IMR-90 (cell line): ENCODE measurements at places on chromosomes 7 and 10. TPM values are rescaled to one million over a fixed set of nuclear protein-coding genes. Genes with fewer than 3 reads are reported as not detected.

Gene TRPV5
- not detected in 2 replicates for total RNA-seq

Gene ATG9B
- 0.18 TPM in 1 of 2 replicates, not detected in the other for total RNA-seq

Gene GBX1
- total RNA-seq, result not detected in 2 replicates

Gene GATA3
- under 0.01 TPM in 1 of 2 replicates, not detected in the other for total RNA-seq

Gene LRIT1
- not detected in 2 replicates for total RNA-seq

Gene GSTO2
- total RNA-seq, result 1.9 and 2.3 TPM in 2 replicates

Gene GPR15LG
- not detected in 2 replicates for total RNA-seq

Gene PTPRN2
- total RNA-seq, result under 0.01 TPM in 1 of 2 replicates, not detected in the other

Gene CEP41
- 11.1 and 12.2 TPM in 2 replicates for total RNA-seq

Gene ARF5
- 113 and 128 TPM in 2 replicates for total RNA-seq

Gene CALY
- total RNA-seq, result not detected in 2 replicates

Gene WAPL
- total RNA-seq, result 31.7 and 49.4 TPM in 2 replicates

Gene SEMA3E
- total RNA-seq, result 0.72 and 1.1 TPM in 2 replicates

Gene ZNF33B
- total RNA-seq, result 4.5 and 5.0 TPM in 2 replicates

Gene CCL26
- total RNA-seq, result not detected in 2 replicates

Gene COL13A1
- 10.8 and 12.2 TPM in 2 replicates for total RNA-seq

Gene WNT8B
- total RNA-seq, result not detected in 2 replicates

Gene PPP1R3A
- total RNA-seq, result not detected in 2 replicates

Gene FAM237B
- total RNA-seq, result not detected in 2 replicates

Gene PAPOLB
- total RNA-seq, result under 0.01 TPM in 2 replicates

Gene ZNF736
- total RNA-seq, result 8.1 and 10.6 TPM in 2 replicates

Gene SPDYE16
- total RNA-seq, result not detected in 2 replicates

Gene PNLIPRP3
- total RNA-seq, result not detected in 2 replicates

Gene CABCOCO1
- under 0.01 and 0.18 TPM in 2 replicates for total RNA-seq

Gene HSPA12A
- total RNA-seq, result 16.1 and 18.6 TPM in 2 replicates

Gene WDFY4
- total RNA-seq, result not detected in 2 replicates

Gene CALHM3
- total RNA-seq, result not detected in 2 replicates

Gene CREB5
- 7.3 and 11.1 TPM in 2 replicates for total RNA-seq

Gene EFCAB10
- not detected in 2 replicates for total RNA-seq

Gene HABP2
- not detected in 2 replicates for total RNA-seq

Gene NPY
- total RNA-seq, result not detected in 2 replicates

Gene NXPH1
- total RNA-seq, result not detected in 2 replicates

Gene EBF3
- total RNA-seq, result 0.36 and 0.56 TPM in 2 replicates

Gene COL17A1
- 0.18 and 0.83 TPM in 2 replicates for total RNA-seq

Gene LRRN3
- total RNA-seq, result 15.2 and 15.8 TPM in 2 replicates

Gene RPEL1
- total RNA-seq, result under 0.01 and 0.28 TPM in 2 replicates

Gene LRRC61
- not detected in 2 replicates for total RNA-seq

Gene PARD3
- 34.2 and 37.5 TPM in 2 replicates for total RNA-seq

Gene FRAT1
- total RNA-seq, result 0.54 and 0.83 TPM in 2 replicates

Gene ABCB4
- not detected in 2 replicates for total RNA-seq

Gene STEAP4
- total RNA-seq, result not detected in 2 replicates

Gene PNLIPRP2
- not detected in 2 replicates for total RNA-seq

Gene CYP26A1
- not detected in 2 replicates for total RNA-seq

Gene ZNF398
- total RNA-seq, result 7.9 and 9.2 TPM in 2 replicates

Gene TRIL
- total RNA-seq, result under 0.01 TPM in 2 replicates

Gene OR2A5
- not detected in 2 replicates for total RNA-seq

Gene ACTL6B
- total RNA-seq, result not detected in 2 replicates

Gene MICU1
- 43.6 and 45.0 TPM in 2 replicates for total RNA-seq

Gene OR2A42
- total RNA-seq, result not detected in 2 replicates

Gene C7orf33
- total RNA-seq, result not detected in 2 replicates

Gene LRRC17
- total RNA-seq, result 271 and 280 TPM in 2 replicates

Gene TMEM236
- total RNA-seq, result not detected in 2 replicates

Gene ITIH5
- total RNA-seq, result under 0.01 TPM in 2 replicates

Gene BLVRA
- 32.3 and 35.8 TPM in 2 replicates for total RNA-seq
